ENCODE measurements at places on chromosomes 7 and 10. TPM values are rescaled to one million over a fixed set of nuclear protein-coding genes. Genes with fewer than 3 reads are reported as not detected.

Gene ZNF117
- 5.8 TPM for total RNA-seq

Gene HYAL4
- 0.68 TPM for total RNA-seq

Gene EFCAB10
- not detected for total RNA-seq

Gene ASL
- 64.0 TPM for total RNA-seq

Gene MYH16
- total RNA-seq = not detected

- DNase-seq = no peak
Measured at GRCh38 chr7:150322114-150322832, 882 bp upstream of the LRRC61 start.

DNA sequence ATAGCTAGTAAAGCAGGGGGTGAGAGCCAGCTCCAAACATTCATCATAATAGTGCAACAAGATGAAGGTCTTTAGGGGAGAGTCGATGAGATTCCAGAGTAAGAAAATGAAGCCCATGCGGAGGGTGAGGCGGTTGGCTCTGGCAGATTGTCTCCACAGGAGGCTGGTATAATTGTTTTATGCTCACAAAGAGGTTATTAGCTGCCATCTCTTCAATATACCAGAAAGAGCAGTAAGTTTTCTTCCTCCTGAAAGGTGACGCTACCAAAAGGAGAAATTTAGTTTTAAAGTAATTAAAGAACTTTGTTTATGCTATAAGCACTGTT is 59.2 kb upstream of the KCNIP2 start:
- DNase-seq = no peak

GRCh38 chr7:41164440-41164839 is 538.5 kb downstream of the INHBA start:
- no peak for DNase-seq

- DNase-seq = no peak
Measured at GRCh38 chr7:37366445-37366844, 82.2 kb downstream of the ELMO1 start.

DNA sequence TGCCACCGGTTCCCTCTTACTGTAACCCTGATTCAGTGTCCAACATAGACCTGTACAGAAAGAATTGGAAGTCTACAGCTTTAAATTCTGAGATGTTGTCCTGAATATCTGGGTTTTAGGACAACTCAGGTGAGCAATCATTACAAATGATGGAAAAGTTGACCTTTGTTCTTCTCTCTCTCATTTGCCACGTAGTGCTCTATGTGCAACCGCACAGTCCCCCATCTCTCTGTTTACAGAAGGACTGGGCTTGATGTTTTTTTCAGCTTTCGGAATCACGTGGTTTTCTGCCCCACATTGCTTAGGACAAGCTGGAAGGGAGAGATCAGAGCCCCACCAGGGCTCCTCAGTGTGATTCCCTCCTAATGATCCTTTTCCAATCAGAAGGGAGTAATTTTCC is 22.2 kb downstream of the NEUROD6 start:
- peak; percentile 44 for DNase-seq

GRCh38 chr7:1954366-1955004 is 278.3 kb downstream of the MAD1L1 start:
- DNase-seq = no peak

DNA sequence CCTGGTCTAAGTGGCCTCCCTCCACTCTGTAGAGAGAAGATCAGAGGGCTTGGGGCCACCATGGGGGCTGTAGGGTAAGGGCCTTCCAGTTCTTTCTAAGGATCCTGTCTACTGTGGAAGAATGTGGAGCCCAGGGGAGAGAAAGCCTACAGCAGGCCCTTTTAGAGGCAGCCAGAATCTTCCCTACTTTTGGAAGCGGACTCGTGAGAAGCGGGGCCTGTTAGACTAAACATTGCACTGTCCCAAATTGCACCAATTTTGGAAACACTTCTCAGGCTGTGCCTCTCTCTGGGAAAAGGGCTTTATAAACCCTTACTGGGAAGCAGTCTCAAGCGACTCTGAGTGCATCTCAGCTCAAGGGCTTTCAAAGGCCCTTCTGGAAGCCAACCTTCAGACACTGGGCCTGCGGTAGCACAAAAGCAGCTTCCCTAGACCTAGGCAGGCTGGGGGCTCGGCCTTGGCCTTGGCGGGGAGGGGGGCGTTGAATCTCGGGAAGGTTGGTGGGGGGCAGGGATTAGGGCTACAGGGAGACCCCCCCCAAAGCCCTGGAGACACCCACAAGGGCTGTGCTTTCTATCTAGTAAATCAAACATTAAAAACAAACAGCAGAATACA is 298.1 kb downstream of the GFRA1 start:
- no peak for DNase-seq

Data from Caco-2 (cell line).